ENCODE measurements at places on chromosomes 16 and 17.

GRCh38 chr16:56584276-56584675, 5.1 kb upstream of the MT3 start:
- no peak for DNase-seq

DNA sequence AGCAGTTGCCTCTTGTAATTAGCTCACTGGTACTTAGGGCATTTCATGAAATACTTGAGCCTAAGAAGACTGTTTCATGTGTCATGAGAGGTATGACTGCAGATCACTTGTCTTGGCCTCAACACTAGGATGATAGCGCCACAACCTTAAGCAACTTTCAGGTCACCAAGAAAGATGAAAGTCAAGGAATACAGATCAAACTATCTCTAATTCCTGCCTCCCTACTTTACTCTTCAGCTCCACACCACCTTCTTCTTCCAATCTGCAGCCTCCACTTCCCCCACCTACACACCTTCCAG, 28.0 kb downstream of the GNA13 start:
- no peak for DNase-seq

- no peak for DNase-seq
These were observed 461.7 kb upstream of the DYNLRB2 start for GRCh38 chr16:80079072-80079471.

DNA sequence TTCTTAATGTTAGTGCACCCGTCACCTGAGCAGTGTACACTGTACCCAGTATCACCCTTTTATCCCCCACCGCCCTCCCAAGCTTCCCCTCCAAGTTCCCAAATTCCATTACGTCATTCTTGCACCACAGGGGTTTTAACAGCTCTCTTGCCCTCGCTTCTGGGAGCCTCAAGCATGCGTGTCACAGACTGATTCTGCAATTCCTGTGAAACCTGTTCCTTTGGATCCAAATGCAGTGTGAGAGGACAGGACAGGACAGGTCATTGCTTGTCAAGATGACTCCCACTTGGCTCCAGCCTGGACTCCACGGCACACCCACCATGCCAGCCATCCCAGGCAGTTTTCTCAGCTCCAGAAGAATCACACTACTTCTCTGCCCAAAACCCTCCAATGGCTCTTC, 44.1 kb downstream of the CYB5D2 start:
- DNase-seq = no peak

- DNase-seq = no peak
These were observed 25.2 kb downstream of the C16orf78 start for GRCh38 chr16:49398761-49399160.

- DNase-seq = no peak
These were observed 4.4 kb upstream of the FOXJ1 start for GRCh38 chr17:76145231-76146052.

GRCh38 chr16:1379304-1380076, 27.8 kb downstream of the GNPTG start:
- DNase-seq = peak; percentile 66

- DNase-seq = no peak
These were observed 14.0 kb upstream of the KRT222 start for GRCh38 chr17:40678902-40679522.

GRCh38 chr17:235831-236640, 54.6 kb upstream of the DOC2B start:
- DNase-seq = no peak

GRCh38 chr17:72890711-72891110, 201.8 kb downstream of the SLC39A11 start:
- peak; percentile 71 for DNase-seq

GRCh38 chr17:16191604-16192003, 23.7 kb downstream of the NCOR1 start:
- no peak for DNase-seq

DNA sequence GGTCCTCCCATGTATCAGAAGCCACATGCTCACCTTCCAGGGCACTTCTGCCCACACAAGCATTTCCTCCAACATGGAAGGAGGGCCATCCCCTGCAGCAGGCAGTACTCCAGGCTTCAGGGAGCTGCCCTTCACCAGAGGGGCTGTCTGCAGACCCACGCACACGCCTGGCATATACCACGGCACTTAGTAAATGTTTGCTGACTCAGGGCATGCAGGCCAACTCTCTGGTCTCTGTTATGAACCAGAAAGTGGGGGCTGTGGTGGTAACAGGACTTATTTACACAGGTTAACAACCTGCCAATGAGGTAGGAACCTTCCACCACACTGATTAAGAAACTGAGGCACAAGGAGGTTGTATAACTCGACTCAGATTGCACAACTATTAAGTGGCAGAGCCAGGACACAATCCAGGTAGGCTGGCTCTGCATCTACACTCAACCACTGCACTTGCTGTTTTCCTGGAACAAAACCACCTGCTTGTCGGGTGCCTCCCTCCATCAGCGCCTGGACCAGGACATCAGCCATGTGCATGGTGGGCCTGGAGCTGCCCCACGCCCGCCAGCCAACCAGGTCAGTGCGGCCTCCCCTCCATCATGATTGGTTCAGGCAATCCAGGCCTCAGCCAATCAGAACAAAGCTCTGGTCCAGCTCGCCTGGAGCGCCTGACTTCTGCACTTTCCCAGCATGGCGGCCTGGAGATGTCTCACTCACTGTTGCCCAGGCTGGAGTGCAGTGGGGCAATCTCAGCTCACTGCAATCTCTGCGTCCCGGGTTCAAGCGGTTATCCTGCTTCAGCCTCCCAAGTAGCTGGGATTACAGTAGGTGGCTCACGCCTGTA, 19.2 kb downstream of the ACTG1 start:
- no peak for DNase-seq

DNA sequence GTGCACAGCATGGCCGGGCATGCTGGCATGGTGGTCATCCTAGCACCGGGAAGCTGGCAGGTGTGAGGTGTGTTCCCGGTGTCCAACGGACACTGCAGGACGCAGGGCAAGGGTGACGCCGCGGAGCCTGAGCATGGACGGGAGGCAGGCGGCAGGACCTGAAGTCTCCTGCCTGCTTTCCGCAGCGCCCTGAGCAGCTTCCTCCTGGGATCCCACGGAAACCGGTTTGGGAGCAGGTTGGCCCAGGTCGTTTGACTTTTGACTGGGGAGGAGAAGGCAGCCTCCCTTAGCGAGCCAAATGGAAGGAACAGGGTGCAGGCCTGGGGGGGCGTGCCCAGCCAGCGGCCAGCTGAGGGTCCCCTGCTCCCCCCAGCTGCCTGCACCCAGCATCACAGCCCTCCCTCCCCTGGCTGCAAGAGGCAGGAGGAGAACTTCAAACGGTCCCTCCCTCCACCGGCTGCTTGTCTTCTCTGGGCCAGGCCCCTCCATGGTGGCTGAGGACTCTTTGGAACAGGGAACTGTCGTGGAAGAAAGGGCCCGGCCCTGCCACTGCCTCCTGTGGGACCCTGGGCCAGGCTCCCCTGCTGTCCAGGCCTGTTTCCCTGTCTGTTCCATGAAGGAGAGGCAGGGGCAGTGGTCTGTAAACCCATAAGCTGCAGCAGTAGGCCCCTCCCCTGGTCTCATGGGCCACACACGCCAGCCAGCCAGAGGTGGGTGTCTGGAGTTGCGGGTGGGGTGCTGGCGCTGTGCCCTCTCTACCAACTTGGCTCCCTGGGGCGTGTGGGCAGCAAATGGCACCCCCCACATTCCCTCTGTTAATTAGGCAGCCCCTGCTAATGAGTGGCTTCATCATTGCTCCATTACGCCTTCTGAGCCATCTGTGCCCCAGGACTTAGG, 7.8 kb upstream of the ADGRG1 start:
- DNase-seq = no peak

DNA sequence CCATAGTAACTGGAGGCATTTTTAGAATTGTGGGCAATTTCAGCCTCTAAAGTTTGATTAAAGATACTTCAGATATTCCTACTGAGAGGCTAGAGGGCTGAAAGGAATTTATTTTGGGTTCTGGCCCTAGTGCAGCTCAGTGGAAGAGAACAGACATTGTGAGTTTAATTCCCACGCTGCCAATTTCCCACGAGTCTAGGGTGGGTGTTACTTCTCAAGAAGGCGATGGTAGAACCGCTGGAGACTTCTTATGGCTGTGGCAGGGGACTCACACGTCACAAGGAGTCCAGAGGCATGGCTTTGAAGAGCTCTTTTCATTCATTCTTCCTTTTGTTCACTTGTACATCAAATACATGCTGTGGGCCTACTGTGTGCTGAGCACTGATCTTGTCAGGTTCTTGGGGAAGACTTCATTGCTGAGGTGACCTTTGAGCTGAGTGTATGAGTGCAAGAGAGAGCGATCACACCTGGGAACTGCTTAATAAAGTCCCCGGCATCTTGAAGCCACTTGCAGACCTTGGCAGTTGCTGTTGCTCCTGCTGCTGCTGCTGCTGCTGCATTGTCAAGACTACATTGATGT, 111.7 kb downstream of the WWOX start:
- no peak for DNase-seq

DNA sequence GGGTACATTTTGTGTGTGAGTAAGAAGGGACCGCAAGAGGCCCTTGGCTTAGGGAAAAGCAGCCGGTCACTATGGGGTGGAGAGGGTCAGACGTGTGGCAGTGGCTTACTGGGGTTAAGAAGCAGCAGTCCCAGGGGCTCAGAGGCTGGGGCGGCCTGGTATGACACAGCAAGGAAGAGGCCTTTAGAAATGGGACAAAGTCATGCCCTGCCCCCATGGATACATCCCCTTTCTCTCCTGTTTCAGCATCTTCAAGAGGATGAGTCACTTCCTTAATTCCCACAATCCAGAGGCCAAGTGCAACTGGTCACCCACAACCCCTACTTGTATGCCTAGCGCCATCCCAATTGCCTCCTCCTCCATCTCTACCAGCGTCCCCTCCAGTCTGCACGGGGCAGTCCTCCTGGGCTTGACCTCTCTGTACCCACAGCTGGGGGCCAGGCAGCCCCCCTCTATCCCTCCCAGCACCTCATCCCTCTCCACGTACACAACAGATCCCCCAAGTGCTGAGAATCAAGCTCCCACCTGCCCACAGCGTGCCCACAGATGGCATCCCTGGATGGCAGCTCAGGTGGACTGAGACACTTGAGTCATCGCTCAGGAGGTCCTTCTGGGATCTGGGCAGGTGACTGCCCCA, 6.9 kb upstream of the EFTUD2 start:
- DNase-seq = peak; percentile 95

DNA sequence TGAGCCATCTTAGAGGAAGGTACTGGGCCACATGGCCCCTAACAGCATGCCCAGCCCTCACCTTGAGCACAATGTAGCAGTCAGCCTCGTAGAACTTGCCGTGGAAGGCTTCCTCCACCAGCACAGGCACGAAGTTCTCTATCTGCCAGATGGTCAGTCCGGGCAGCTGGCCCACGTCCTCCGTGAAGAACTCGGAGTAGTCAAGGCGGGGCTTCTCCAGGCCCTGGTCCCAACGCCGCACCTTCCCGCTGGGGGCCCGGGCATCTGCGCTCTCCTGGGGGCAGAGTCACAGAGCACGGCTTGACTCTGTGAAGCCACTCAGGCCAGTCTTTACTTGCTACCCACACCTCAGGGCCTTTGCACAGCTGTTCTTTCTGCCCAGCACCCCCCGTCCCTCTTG, 7.3 kb downstream of the FLII start:
- DNase-seq = no peak

GRCh38 chr16:31530405-31530804, 2.7 kb downstream of the AHSP start:
- no peak for DNase-seq

DNA sequence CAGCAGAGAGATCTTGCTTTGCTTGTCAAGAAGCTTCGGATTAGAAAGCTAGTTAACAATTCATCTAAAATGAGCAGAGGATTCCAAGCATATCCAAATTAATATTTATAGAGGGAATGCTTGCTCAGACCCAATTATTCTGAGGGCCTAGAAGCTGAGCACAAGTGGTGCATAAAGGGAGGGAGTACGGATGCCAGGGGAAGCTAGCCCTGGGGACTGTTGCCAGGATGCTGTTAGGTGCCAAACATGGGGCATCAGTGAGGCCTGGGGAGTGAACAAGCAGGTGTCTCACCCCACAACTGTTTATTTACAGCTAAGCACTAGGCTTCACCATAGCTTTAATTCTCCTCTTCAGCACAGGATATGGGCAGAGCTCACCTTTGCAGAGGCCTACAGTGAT, 684.1 kb upstream of the C16orf82 start:
- no peak for DNase-seq

- no peak for DNase-seq
These were observed 101.4 kb upstream of the HLF start for GRCh38 chr17:55163408-55163807.

DNA sequence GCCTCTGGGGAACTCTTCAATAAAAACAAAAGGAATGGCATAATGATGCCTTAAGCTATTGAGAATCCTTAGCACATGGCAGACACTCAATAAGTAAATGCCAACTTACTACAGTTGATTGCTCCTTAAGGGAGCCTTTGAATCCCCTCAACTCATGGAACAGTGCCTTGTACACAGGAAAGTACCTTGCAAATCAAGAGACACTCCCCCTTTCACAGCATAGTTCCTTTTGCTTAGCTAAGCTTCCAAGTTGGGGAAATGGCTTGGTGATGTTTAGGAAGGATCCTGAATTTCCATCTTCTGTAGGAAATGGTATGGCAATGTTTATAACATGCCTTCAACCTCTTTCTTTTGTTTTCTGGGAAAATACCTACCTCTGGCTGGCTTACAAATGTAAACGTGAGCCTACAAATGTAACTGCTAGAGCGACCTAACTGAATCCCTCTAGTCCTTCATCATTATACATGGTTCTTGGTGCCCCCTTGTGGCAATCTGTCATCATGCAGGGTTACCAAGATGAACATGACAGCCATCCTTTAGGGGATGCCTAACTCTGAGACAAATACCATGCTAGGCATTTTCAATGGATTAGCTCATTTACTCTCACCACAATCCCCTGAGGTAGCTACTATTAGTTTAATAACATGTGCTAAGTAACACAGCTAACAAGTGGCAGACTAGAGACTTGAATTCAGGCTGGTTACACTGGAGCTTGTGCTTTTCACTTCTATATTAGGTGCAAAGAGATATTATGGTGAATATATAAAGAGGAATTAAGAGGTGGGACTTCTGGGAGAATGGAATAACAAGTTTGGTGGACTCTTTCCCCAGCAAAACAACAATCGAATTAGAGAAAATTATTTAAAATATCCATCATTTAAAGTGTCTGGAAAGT, 65.0 kb downstream of the MMD start:
- DNase-seq = peak; percentile 62

GRCh38 chr17:57892820-57893595, 43.2 kb upstream of the MRPS23 start:
- peak; percentile 96 for DNase-seq

DNA sequence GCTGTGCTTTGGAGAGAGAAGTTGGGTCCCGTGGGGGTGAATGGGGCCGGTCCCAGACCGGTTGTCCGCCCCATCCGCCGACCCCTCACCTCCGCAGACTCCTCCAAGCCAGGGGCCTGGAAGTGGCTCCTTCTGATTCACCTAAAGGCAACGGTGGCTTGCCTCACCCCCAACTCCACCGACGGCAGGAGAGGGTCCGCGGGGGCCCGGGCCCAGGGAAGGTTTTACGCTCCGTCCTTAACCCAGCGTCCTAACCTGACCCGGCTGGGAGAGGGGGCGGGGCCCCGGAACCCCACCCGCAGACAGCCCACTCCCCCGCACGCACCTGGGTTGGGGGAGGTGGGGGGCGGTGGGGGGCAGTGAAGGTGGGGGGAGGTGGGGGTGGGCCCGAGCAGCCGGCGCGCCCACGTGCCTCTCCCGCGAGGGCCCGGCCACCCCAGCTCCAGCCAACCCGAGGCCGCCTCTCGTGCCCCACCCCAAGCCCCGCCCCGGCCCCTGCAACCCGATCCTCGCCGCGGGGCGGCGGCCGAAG, 12.7 kb upstream of the CD300A start:
- DNase-seq = no peak
